Metanephros (tissue), 2 donors: ENCODE measurements at places on chromosomes 2 and 18. TPM values are rescaled to one million over a fixed set of nuclear protein-coding genes. Genes with fewer than 3 reads are reported as not detected.

The FN1 gene
- 699 TPM for total RNA-seq

The ALPI gene
- not detected for total RNA-seq

The STPG4 gene
- total RNA-seq = not detected

The FABP1 gene
- 1.1 TPM for total RNA-seq

The CGREF1 gene
- 3.6 TPM for total RNA-seq

The SP140 gene
- total RNA-seq = 0.47 TPM

The SF3B6 gene
- total RNA-seq = 94.9 TPM

The DSEL gene
- total RNA-seq = 29.2 TPM

The CD28 gene
- total RNA-seq = 2.7 TPM

The ACAA2 gene
- total RNA-seq = 65.8 TPM

The FBLN7 gene
- total RNA-seq = 12.6 TPM

The ASAP2 gene
- 40.0 TPM for total RNA-seq

The ADAM23 gene
- 3.9 TPM for total RNA-seq

The LRP1B gene
- 2.1 TPM for total RNA-seq

The FBXO48 gene
- 0.53 TPM for total RNA-seq

The DPYSL5 gene
- 2.1 TPM for total RNA-seq

The CRIM1 gene
- 130 TPM for total RNA-seq

The PDE1A gene
- total RNA-seq = 23.6 TPM

The GAD1 gene
- 2.0 TPM for total RNA-seq

The PRSS56 gene
- 0.18 TPM for total RNA-seq

The M1AP gene
- total RNA-seq = 0.47 TPM

The CNDP2 gene
- 163 TPM for total RNA-seq

The IL36A gene
- total RNA-seq = not detected

The COLEC11 gene
- 2.6 TPM for total RNA-seq

The RSAD2 gene
- total RNA-seq = 7.2 TPM

The PLEK gene
- 7.6 TPM for total RNA-seq

The MRO gene
- 1.2 TPM for total RNA-seq

The IL36B gene
- not detected for total RNA-seq

The SLC4A5 gene
- total RNA-seq = 8.4 TPM

The NOSTRIN gene
- 25.3 TPM for total RNA-seq

The MAPRE2 gene
- total RNA-seq = 18.3 TPM

The SPDYA gene
- 2.3 TPM for total RNA-seq

The RAPGEF4 gene
- 17.5 TPM for total RNA-seq

The MC2R gene
- not detected for total RNA-seq

The MFSD2B gene
- total RNA-seq = 2.2 TPM

The GCKR gene
- 0.12 TPM for total RNA-seq

The SERPINB3 gene
- total RNA-seq = not detected

The FAM237A gene
- total RNA-seq = not detected

The NPC1 gene
- 32.1 TPM for total RNA-seq

The NT5C1B gene
- not detected for total RNA-seq

The CAPN14 gene
- total RNA-seq = 0.12 TPM

The SMARCAL1 gene
- 38.8 TPM for total RNA-seq

The KCNG3 gene
- total RNA-seq = 4.8 TPM

The LDLRAD4 gene
- total RNA-seq = 43.7 TPM

The CDKL4 gene
- total RNA-seq = 2.6 TPM

The TCF23 gene
- 0.35 TPM for total RNA-seq

The PIAS2 gene
- 37.4 TPM for total RNA-seq

The CRACDL gene
- 4.6 TPM for total RNA-seq

The SALL3 gene
- total RNA-seq = 10.9 TPM
